ENCODE measurements at places on chromosomes 6 and 20. TPM values are rescaled to one million over a fixed set of nuclear protein-coding genes. Genes with fewer than 3 reads are reported as not detected.

The SLC17A2 gene
- not detected for total RNA-seq

The ITPR3 gene
- 45.8 TPM for total RNA-seq

The PHACTR1 gene
- not detected for total RNA-seq

The OR2J3 gene
- not detected for total RNA-seq

The SGK2 gene
- total RNA-seq = 7.5 TPM

The HLA-DQA1 gene
- not detected for total RNA-seq

The SRMS gene
- not detected for total RNA-seq

The RAMACL gene
- 0.20 TPM for total RNA-seq

The TP53TG5 gene
- total RNA-seq = not detected

The SMLR1 gene
- total RNA-seq = not detected

The TAGAP gene
- not detected for total RNA-seq

The LST1 gene
- total RNA-seq = not detected

Data from A549 treated with CORT108297 at 1 μM for 4 hours (cell line).